ENCODE measurements at places on chromosomes 2 and 18.

DNA sequence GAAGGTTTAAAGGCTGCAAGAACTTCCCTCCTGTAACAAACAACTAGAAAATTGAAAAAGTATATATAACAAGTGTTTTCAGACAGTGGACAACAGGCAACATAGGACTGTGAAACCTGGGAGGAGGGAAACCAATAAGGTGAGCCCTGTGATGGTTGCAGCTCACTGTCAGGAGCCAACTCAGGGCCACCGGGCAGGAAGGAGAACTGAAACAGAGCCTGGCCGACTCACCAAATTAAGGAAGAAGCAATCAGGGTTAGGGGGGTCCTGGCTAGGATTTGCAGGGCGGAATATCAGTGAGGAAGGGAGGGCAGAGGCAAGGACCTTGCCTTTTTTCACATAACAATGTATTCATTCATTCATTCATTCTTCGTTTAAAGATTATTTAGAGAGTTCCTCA lies 21.8 kb upstream of the CNRIP1 start:
- no peak for DNase-seq

- peak; percentile 80 for DNase-seq
Observed at GRCh38 chr18:12726774-12727550, 24.1 kb downstream of the PSMG2 start.

GRCh38 chr18:43847164-43848091 lies 570.1 kb upstream of the SYT4 start:
- no peak for DNase-seq

GRCh38 chr2:67839242-67839641 lies 223.6 kb downstream of the C1D start:
- peak; percentile 64 for DNase-seq

DNA sequence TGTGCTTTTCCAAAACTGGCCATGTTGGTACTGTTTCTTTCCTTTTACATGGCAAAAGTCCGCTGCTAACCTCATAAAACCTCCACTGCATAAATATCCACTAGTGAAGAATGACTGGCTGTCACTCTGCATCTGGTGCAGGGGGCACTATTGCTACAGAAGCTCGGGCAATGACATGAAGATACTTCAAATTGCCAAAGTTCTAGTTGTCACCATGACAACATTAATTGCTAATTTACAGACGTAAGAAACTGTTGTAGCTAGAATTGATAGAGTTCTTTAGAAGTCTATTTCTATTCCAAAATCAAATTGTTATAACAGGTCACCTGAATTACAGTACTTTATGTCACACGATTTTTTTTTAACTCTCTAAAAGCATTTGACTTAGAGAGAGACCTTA lies 845 bp downstream of the CFAP210 start:
- DNase-seq, result no peak

GRCh38 chr2:75526842-75527241 lies 33.9 kb downstream of the EVA1A start:
- no peak for DNase-seq

DNA sequence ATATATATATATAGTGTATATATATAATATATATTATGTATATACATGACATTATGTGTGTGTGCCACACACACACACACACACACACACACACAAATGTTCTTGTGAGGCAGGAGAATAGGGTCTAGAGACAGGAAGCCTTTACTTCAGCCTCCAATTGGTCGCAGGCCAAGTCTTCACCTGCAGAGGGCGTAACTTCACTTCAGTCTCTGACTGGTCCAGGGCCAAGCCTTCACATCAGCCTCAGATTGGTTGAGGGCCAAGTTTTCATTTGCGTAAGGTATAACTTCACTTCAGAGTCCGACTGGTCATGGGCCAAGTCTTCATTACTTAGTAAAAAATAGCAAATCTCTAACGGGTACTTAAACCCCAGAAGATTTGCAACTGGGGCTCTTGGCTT lies 13.2 kb upstream of the SS18 start:
- no peak for DNase-seq

DNA sequence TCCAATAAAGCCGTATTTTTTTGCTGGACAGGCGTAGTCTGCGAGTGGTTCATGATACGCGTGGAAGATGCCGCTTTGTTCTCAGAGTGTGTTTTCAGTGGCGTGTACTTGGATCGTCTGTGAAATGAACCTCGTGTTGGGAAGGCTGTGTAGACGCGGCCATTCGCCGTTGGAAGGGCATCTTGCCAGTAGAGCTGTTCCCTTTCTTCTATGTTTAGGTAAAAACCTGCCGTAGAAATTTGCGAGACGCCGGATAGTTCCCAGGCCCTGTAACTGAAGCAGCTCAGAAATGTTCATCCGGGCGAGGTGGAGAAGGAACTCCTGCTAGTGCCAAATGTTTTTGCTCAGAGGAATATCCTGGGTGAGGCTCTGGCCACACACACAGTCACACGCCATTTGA lies 133.6 kb downstream of the NFATC1 start:
- DNase-seq, result no peak

GRCh38 chr2:139031722-139032121 lies 251.5 kb upstream of the NXPH2 start:
- DNase-seq, result peak; percentile 19

DNA sequence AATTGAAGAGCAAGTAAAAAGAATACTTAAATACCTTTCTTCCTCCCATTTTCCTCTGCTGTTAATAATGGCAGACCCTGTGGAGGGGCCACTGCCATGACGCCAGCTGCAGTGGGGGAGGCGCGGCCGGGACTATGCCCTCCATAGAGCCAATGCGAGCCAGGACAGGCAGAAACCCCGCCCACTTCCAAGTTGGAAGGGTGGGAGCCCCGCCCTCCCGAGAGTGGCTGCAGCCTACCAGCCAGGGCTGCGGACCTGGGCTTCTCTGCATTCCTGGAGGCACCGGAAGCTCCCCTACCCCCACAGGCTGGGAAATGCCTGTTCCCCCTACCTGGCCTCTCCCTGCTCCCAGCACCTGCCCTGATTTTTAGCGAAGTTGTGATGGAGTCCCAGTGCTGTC lies 439.4 kb upstream of the CDH19 start:
- DNase-seq, result no peak

DNA sequence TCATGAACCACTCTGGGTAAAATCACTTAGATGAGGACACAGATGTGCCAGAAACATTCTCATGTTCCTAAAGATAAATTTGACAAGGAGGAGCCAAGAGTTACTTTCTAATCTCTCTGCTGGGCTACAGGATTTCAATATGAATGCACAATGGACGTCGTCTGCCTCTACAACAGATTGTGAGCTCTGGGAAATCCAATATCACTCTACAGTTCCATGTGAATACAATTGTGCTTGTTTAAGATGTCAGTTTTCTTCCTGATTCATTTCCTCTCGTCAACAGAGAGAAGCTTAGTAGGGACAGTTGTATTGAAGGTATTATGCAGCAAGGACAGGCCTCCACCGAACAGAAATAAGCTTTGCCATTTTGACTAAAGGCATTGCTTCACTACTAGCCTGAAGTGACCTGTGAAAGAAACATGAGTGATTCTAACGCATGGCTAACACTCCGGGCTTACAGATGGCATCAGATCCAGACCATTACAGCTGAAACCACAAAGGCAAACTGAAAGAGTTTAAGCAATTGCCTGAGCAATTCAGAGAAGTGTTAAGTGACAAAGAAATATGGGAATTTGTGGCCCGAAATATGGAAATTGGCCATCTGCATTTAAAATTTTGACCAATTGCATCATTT lies 1591.5 kb downstream of the LRP1B start:
- DNase-seq, result no peak

DNA sequence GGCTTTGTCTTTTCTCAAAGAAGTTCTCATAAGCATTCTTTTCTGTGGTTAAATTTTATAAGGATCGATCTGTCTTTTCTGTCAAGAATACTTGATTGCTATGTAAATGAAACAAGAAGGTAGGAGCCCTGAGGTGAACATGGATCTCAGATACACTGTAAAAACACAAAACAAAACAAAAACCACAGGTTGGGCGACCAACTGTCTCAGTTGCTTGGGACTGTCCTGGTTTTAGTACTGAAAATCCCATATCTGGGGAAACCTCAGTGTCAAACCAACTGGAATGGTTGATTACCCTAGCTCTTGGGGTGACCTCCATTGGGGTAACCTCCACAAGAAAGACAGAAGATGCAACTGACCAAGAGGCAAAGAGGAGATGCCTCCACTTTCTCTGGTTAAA lies 55.8 kb upstream of the TMEM178A start:
- DNase-seq, result no peak

GRCh38 chr18:33567705-33568104 lies 10.3 kb upstream of the ASXL3 start:
- DNase-seq, result no peak

DNA sequence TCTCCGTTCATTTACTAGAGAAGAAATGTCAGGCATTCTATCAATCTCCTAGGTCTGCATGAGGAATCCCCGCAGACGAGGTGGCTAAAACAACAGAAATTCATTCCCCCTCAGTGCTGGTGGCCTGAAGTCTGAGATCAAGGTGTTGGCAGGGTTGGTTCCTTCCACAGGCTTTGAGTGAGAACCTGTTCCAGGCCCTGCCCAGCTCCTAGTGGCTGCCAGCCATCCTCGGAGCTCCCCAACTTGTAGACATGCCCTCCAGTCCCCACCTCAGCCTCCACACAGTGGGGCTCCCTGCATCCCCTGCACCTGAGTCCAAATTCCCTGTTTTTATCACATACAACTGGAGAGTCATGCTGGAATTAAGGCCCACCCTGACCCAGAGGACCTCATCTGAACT lies 145.3 kb upstream of the ALKAL2 start:
- no peak for DNase-seq

DNA sequence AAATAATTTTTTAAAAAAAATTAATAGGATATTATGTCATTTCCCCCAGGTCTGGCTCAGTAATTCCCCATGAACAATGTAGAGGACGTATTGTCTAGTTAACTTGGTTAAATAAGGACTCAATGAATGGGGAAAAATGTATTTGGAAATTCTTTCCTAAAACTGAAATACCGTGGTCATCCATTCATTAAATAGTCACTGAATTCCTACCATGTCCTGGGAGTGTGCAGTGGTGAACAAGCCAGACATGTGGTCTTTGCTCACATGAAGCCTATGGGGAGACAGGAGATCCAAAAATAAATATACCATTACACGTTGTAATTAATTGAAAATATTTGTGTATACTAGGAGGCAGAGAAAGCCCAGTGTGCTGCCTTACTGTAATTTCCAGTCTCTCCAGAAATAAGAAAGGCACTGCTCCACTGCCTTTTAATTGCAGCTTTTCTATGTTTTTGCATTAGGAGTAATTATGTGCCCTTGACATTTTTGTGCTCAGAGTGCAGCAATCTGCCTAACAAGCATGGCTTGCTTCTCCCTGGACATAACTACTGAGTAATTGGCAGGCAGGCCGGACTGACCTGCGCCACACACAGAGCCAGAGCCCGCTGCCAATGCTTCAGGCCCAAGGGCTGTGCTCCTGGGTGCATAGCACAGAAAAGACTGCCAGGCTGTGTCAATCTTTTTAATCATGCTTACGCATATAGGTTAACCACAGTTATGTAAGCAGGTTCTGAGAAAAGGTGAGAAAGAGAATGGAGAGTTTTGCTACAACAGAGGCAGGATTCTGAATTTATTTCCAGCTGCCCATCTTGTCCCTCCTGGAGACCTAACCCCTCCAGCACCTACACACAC lies 22.2 kb upstream of the TTC39C start:
- DNase-seq, result peak; percentile 29

GRCh38 chr2:86020984-86021383 lies 84.7 kb downstream of the POLR1A start:
- peak; percentile 11 for DNase-seq

DNA sequence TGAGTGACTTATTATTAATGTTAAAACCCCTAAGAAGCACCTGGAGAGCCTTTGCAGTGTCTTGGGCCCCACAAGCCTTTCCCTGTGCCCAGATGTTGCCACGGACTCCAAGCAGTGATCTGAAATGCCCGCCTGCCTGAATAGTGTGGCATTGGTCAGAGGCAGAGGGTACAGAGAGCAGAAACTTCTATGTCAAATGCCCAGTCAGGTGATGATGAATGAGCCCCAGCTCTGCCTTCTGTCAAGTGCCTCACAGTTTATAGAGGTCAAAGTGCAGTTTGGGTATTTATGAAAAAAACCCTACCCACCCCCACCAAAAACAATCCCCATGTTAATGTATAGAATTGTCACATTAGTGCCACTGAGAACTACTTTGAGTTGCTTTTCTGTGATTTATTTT lies 170.0 kb upstream of the SIX3 start:
- DNase-seq, result no peak

Measured in ELR (cell line).